ENCODE measurements at places on chromosomes 1 and 21. TPM values are rescaled to one million over a fixed set of nuclear protein-coding genes. Genes with fewer than 3 reads are reported as not detected.

DNA sequence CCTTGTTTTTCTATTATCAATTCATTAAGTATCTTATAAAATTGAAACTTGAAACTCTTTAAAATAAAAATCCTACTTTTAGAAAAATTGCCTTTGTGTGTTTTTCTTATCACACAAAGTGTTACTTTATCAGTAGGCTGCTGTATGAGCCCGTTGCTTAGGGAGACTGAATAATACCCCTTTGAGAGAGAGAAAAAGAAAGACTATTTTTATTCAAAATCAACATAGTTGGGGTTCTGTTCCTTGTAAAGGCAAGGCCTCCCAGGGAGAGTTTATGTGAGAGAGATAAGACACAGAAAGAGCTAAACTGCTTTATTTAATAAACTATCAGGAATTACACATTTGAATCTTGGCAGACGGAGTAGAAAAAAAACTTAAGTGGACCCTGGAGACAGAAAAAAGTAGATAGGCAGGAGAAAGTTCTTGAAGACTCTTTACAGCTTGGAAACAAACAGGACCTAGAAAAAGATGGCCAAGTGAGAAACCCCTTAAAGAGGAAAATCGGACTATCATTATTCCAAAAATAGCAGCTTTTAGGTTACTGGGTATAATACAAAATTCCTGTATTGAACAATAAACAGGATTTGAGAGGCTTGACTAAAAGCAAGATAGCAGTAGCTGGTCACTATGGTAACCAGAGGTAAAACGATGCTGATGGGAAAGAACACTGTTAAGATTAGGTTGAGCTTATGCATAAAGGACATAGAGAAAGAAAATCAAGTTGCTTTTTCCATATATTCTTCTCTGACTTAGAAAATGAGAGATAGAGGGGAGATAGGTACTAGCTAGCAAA lies 170.9 kb downstream of the LRRC7 start:
- H3K4me1 ChIP-seq, result peaks cover 6% of the 10 kb centered on the region
- H3K36me3 ChIP-seq, result no peaks in the 10 kb centered on the region
- H3K27ac ChIP-seq, result no peak overlapping the region
- H3K4me3 ChIP-seq, result no peak overlapping the region
- no peaks in the 10 kb centered on the region for H3K27me3 ChIP-seq

DNA sequence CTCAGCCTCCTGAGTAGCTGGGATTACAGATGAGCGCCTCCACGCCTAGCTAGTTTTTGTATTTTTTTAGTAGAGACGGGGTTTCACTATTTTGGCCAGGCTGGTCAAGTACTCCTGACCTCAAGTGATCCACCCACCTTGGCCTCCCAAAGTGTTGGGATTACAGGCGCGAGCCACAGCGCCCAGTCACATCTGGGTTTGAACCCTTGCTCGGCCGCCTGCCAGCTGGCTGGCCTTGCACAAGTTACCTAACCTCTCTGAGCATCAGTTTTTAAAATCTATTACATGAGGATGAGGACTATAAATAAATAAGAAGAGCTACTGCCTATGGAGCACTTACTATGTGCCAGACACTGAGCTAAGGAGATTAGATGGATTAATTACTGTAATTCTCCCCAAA lies 17.7 kb upstream of the PADI2 start:
- H3K27ac ChIP-seq, result no peak overlapping the region
- no peaks in the 10 kb centered on the region for H3K27me3 ChIP-seq
- no peaks in the 10 kb centered on the region for H3K4me1 ChIP-seq
- DNase-seq, result no peak

- H3K4me3 ChIP-seq, result no peak overlapping the region
- peaks cover 72% of the 10 kb centered on the region for H3K4me1 ChIP-seq
These were observed 70.8 kb downstream of the PLPP3 start for GRCh38 chr1:56508523-56508983.

DNA sequence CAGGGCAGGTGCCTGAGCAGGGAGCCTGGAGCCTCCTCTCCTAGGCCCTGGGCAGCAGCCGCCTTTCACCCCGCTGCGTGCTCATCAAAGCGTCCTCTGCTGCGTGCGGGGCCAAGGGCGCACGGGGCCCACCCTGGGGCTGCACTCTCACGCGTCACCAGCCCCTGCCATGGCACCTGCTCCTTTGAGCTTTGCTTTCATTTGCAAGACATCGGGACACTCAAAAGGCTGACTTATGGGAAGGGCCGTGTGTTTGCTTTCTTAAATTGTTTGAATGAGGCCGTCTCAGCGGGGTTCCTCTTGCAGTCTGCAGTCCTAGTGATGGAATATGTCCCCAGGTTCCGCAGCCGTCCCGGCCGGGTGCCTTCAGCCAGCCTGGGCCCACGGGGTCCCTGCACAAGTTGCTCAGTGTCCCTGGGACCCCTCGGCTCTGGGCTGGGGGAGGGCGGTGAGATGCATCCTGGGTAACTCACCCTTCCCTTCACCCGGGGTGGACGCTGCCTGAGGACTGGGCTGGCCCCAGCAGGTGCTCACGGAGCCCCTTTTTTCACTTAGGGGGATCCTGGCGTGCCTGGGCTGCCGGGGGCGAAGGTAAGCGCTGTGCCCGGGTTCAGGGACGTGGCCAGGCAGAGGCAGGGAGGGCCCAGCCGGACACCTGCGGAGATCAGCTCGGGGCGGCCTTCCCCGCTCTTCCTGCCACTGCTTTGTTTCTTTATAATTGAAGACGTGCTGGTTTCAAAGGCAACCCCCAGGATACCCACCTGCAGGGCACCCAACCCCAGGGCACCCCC lies 53.1 kb downstream of the SLC19A1 start:
- no peak overlapping the region for H3K4me3 ChIP-seq
- H3K4me1 ChIP-seq, result no peaks in the 10 kb centered on the region
- no peaks in the 10 kb centered on the region for H3K27me3 ChIP-seq
- H3K27ac ChIP-seq, result no peak overlapping the region
- no peak for DNase-seq

DNA sequence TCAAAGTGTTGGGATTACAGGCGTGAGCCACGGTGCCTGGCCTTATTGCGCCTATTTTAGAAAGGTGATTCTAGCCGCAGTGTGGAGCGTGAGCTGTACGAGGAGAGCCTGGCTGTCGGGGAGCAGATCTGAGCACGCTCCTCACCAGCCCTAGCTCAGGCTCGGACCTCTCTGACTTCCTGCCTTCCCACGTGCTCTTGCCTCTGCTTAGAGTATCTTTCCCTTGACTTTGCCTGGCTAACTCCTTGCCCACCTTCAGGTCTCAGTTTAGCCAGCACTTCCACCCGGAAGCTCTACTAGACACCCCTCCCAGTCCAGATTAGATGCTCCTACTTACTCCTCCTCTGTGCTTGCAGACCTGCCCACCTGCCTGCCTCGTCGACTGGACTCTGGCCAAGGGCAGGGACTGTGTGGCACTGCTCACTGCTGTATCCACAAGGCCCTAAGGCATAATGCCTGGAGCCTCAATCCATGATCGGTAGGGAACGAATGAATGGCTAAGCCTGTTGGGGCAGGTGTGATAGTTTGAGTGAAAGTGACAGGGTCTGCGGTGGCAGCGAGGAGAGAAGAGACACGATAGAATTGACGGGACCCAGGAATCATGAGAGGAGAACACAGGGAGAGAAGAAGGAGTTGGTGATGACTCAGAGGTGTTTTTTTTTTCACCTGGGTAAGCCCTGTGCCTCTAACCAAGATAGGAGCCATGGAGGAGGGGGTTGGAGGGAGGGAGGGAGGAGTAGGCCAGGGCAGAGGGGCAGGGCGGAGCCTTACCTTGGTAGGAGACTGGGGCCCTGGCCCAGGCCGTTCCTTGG lies 28.1 kb upstream of the WASF2 start:
- no peaks in the 10 kb centered on the region for H3K27me3 ChIP-seq
- peaks cover 22% of the 10 kb centered on the region for H3K4me1 ChIP-seq
- no peak overlapping the region for H3K27ac ChIP-seq
- no peaks in the 10 kb centered on the region for H3K36me3 ChIP-seq

- no peak overlapping the region for H3K4me3 ChIP-seq
- H3K27me3 ChIP-seq, result no peaks in the 10 kb centered on the region
- DNase-seq, result no peak
- H3K4me1 ChIP-seq, result no peaks in the 10 kb centered on the region
- H3K36me3 ChIP-seq, result no peaks in the 10 kb centered on the region
These were observed 92.1 kb upstream of the SLC44A3 start for GRCh38 chr1:94727846-94728715.

- no peak for DNase-seq
- no peak overlapping the region for H3K4me3 ChIP-seq
- H3K27me3 ChIP-seq, result no peaks in the 10 kb centered on the region
- H3K27ac ChIP-seq, result no peak overlapping the region
- H3K4me1 ChIP-seq, result no peaks in the 10 kb centered on the region
- H3K36me3 ChIP-seq, result no peaks in the 10 kb centered on the region
These were observed 415.3 kb upstream of the C1orf87 start for GRCh38 chr1:60488847-60489246.

GRCh38 chr1:39130325-39130724 lies 74.2 kb upstream of the MACF1 start:
- H3K4me3 ChIP-seq, result no peak overlapping the region
- DNase-seq, result no peak
- H3K27me3 ChIP-seq, result no peaks in the 10 kb centered on the region
- peak overlapping the region; percentile 87 for H3K27ac ChIP-seq

DNA sequence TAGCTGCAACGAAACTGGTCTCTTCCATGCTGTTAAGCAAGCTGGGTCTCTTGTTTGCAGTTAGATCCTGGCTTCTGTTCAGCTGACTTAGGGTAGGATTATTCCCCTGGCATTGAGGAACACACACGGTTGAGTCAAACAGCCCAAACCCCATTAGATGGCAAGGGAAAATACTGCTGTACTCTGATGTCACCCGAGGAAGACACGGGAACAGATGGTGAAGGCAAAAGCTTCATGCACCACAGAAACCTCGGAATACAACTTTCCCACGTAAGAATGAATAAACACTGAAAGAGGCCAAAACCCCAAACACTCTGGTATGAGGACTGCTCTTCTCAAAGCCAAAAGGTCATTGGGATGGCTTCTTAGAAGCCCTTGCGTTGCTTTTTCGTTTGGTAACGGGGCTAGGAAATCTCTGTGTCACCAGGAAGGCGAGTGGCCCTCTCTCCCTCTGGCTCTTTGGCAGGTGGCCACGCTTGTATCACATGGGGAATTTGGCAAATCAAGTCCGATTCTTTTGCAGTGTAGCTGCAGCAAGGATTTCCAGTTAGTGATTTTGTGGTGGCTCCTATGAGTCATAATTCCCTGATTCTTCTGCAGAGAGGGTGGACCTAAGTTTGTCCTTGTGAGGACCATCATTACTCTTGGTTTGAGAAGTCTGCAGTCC lies 16.7 kb upstream of the LYST start:
- H3K27me3 ChIP-seq, result no peaks in the 10 kb centered on the region
- peak overlapping the region; percentile 15 for H3K27ac ChIP-seq
- H3K4me1 ChIP-seq, result peaks cover 13% of the 10 kb centered on the region
- peak; percentile 88 for DNase-seq
- H3K36me3 ChIP-seq, result no peaks in the 10 kb centered on the region
- H3K4me3 ChIP-seq, result no peak overlapping the region

DNA sequence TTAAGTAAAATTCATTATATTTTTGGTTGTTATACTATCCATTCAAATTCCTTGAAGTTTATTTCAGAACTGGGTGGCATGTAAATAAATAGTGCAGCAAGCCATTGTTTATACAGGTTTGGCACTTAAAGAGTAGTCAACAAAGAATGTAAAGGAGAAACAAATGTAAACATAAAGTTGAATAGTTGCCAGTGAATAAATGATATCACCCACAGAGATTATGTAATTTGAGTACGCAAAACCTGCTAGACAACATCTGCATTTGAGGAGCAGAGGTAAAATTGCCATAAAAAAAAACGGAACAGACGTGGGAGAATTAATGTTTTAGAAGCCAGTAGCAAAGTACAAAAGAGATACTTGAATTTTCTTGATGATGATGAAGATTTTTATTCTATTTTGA lies 111.6 kb downstream of the ADGRL2 start:
- DNase-seq, result no peak
- H3K4me1 ChIP-seq, result peaks cover 5% of the 10 kb centered on the region
- H3K27ac ChIP-seq, result no peak overlapping the region
- H3K4me3 ChIP-seq, result no peak overlapping the region

GRCh38 chr1:183278739-183279591 lies 92.9 kb downstream of the LAMC2 start:
- no peaks in the 10 kb centered on the region for H3K36me3 ChIP-seq
- no peak overlapping the region for H3K27ac ChIP-seq
- H3K4me1 ChIP-seq, result peaks cover 21% of the 10 kb centered on the region
- H3K4me3 ChIP-seq, result no peak overlapping the region
- H3K27me3 ChIP-seq, result no peaks in the 10 kb centered on the region
- no peak for DNase-seq

DNA sequence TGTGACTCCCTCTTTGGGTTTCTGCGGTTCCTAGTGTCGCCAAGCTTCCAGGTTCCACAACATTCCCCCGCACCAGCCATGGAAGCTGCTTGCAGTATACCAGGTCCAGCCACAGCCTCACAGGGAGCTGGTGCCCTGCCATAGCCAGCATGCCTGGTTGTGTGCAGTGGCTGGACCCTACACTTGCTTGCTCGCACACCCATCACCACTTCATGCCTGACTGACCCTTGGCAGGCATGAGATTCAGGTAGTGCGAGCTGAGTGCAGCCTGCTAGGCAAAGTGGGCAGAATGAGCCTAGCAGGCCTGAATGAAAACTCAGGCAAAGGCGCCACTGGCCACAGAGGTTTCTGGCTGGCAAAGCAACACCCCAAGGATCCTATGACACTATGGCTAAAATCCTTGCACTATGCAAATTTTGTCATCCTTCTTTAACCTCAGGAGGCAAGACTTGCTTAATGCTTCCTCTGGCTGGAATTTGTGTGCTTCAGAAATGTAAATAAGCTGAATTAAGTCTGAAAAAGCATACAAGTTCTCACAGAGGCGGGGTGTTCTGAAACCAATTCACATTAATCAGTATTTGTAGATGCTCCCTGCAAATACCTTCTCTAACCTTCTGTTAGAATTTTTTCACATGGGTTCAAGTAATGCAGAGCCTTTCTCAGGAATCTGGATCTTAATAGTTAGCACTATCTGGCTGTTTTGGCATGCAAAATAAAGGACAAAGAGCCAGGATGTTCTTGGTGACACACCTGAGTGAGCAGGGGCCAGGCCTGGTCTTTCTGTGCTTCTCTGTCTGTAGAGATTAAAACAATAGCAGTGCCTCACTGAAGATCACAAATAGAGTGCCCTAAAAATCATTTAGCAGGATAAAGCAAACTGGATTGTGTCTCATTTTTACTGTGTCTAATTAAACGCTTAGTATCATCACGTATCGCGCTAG lies 256.9 kb downstream of the GPATCH2 start:
- H3K27me3 ChIP-seq, result no peaks in the 10 kb centered on the region
- no peaks in the 10 kb centered on the region for H3K4me1 ChIP-seq
- no peak overlapping the region for H3K4me3 ChIP-seq
- H3K27ac ChIP-seq, result no peak overlapping the region

- DNase-seq, result peak; percentile 57
- peaks cover 52% of the 10 kb centered on the region for H3K4me1 ChIP-seq
- H3K4me3 ChIP-seq, result peak overlapping the region; percentile 93
These were observed 455 bp downstream of the UCHL5 start for GRCh38 chr1:193058529-193059281.

GRCh38 chr1:2890221-2890850 lies 88.8 kb upstream of the TTC34 start:
- H3K27ac ChIP-seq, result no peak overlapping the region
- DNase-seq, result no peak
- no peak overlapping the region for H3K4me3 ChIP-seq
- H3K36me3 ChIP-seq, result no peaks in the 10 kb centered on the region
- no peaks in the 10 kb centered on the region for H3K4me1 ChIP-seq

BMP8B gene
- 5.4 TPM for total RNA-seq

C1orf210 gene
- total RNA-seq, result 11.7 TPM

DMRTA2 gene
- total RNA-seq, result not detected

HLX gene
- total RNA-seq, result 1.6 TPM

CCDC185 gene
- total RNA-seq, result not detected

S100A4 gene
- total RNA-seq, result 49.5 TPM

MAN1A2 gene
- total RNA-seq, result 37.9 TPM

SV2A gene
- 0.33 TPM for total RNA-seq

NOS1AP gene
- total RNA-seq, result 3.1 TPM

CAMK2N1 gene
- total RNA-seq, result 5.4 TPM

DNMT3L gene
- total RNA-seq, result not detected
